ENCODE measurements at places on chromosomes 4 and X.

GRCh38 chrX:129833153-129833990, 10.3 kb downstream of the ZDHHC9 start:
- ATAC-seq, result no peak

GRCh38 chrX:103586314-103586646, 965 bp downstream of the TCEAL4 start:
- peak; percentile 38 for ATAC-seq

GRCh38 chr4:26223155-26223554, 97.7 kb upstream of the RBPJ start:
- no peak for ATAC-seq

DNA sequence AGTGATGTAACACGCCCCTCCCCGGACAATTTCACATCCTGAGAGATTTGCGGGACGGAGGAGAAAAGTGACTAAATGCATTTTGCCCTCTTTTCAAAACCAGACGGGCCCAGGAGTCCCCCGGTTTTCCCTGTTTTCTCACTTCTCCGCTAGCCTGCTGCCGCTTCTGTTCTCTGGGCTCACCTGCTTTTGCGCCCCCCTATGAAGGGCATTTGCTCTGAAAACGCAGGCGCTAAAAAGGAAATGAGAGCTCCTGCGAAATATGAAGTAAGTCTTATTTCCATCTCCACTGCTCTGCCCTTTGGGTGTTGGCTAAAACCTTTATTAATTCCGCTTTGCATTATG, 613 bp upstream of the TMEM47 start:
- no peak for ATAC-seq

- no peak for ATAC-seq
These were observed 221.6 kb upstream of the SPANXN4 start for GRCh38 chrX:142804085-142804484.

DNA sequence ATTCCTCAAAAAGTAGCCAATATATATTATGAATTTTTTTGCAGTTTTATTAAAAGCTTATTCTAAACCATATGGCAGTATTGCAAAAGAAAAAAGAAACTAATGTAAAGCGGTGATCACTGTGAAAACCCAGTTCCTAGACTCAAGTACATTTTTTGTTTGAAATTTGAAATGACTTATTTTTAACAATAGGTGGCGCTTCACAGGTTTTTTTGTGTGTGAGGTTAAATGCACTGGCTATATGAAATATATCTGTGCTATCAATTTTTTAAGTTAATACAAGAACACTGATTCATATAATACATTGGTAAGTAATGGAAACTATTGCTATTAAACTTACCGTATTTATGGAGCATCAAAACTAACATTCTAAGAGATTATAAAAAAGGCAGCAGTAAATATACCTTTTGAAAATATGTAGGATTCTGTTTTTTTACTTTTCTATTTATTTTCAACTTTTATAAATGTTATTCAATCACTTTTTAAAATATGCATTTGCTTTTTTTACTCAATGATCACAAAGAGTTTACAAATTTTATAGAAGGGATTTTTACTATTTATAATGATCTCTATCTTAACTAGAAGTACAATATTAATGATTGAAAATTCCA, 5.6 kb upstream of the SPRY1 start:
- no peak for ATAC-seq

DNA sequence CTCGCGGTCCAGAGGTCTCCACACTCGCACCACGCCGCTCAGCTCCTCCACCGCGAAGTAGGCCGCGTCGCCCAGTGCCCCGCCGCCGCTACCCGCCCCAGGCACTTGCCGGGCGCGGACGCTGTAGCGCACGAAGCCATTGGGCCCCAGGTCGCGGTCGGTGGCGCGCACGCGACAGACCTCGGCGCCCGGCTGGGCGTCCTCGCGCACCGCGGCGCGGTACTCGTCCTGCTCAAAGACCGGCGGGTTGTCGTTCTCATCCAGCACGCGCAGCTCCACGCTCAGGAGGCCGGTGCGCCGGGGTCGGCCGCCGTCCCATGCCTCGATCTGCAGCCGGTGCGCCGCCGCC, 1.4 kb downstream of the DCHS2 start:
- ATAC-seq, result no peak

GRCh38 chrX:123590842-123591486, 141.9 kb downstream of the THOC2 start:
- no peak for ATAC-seq

GRCh38 chrX:18929775-18930174, 54.1 kb downstream of the PHKA2 start:
- no peak for ATAC-seq

GRCh38 chr4:92307181-92307580, 3.4 kb downstream of the GRID2 start:
- ATAC-seq, result no peak

- no peak for ATAC-seq
These were observed 1368.6 kb downstream of the FSTL5 start for GRCh38 chr4:160795216-160795615.
